ENCODE measurements at places on chromosomes 5 and 9.

GRCh38 chr5:175692996-175693710, 35.3 kb downstream of the HRH2 start:
- DNase-seq: no peak

- DNase-seq: no peak
Observed at GRCh38 chr9:31590091-31590490, 794.4 kb upstream of the ACO1 start.

DNA sequence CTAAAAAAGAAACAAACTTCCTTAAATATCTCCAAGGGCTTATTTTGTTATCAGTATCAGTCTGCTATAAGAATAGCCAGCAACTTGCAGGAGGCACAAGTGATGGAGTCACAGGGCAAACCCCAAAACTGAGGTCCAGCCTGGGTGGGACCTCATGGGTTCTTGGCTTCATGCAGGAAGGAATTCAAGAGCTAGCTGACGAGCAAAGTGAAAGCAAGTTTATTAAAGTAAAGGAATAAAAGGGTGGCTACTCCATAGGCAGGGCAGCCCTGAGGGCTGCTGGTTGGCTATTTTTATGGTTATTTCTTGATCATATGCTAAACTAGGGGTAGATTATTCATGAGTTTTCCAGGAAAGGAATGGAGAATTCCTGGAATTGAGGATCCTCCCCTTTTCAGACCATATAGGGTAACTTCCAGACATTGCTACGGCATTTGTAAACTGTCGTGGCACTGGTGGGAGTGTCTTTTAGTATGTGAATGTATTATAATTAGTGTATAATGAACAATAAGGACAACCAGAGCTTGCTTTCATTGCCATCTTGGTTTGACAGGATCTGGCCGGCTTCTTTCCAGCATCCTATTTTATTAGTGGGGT, 231.9 kb downstream of the ADAMTSL1 start:
- no peak for DNase-seq

GRCh38 chr5:1268666-1269065, 26.2 kb downstream of the TERT start:
- peak; percentile 60 for DNase-seq

GRCh38 chr9:127280880-127281660, 16.5 kb downstream of the GARNL3 start:
- no peak for DNase-seq

GRCh38 chr5:9421884-9422283, 124.0 kb downstream of the SEMA5A start:
- no peak for DNase-seq

GRCh38 chr9:4530375-4530774, 40.1 kb downstream of the SLC1A1 start:
- no peak for DNase-seq

Data from urothelium cell line (cell line).